ENCODE measurements at places on chromosomes 3 and 15.

- no peak for DNase-seq
These were observed at the start of gene GDPGP1 for GRCh38 chr15:90234096-90234988. GDPGP1 (plus strand) TSS chr15:90234209; CDS start chr15:90240909, 6,700 bp downstream.

DNA sequence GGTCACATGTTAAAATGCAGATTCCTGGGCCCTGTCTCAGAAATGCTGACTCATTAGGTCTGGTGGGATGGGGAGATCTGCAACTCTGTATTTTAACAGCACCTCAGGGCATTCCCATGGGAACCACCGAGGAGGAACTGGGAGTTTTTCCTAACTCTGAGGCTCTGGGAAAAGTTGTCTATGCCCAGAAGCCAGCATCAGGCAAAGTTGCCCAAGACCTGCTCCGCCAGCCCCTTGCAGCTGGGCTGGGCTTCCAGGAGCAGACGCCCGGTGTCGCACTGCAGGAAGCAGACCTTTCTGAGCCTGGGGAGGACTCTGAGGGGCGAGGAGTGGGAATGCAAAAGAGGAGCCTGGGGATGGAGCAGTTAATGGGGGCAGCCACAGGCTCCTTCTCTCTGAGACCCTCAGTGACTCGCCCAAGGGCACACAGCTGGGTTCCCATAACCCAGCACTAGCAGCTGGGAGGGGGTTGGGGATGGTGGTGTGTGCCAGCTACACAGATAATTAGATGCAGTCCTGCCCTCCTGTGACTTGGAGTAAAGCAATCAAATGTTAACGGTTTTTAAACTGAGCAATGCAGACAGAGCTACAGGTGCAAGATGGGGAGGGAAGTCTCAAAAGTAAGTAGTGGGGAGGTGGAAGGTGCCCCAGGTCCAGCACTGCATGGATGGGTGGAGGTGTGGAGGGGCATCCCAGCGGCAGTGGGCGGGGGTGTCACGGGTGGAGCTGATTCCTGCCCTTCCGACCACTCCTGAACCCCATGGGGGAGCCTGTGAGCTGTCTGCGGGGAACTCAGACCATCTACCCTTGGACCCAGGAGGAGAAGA, 100.4 kb downstream of the LSM3 start:
- no peak for DNase-seq

- DNase-seq: peak; percentile 65
These were observed 640 bp downstream of the MB21D2 start for GRCh38 chr3:192917028-192917403.

- no peak for DNase-seq
These were observed 641.1 kb upstream of the CFAP20DC start for GRCh38 chr3:59690886-59691285.

DNA sequence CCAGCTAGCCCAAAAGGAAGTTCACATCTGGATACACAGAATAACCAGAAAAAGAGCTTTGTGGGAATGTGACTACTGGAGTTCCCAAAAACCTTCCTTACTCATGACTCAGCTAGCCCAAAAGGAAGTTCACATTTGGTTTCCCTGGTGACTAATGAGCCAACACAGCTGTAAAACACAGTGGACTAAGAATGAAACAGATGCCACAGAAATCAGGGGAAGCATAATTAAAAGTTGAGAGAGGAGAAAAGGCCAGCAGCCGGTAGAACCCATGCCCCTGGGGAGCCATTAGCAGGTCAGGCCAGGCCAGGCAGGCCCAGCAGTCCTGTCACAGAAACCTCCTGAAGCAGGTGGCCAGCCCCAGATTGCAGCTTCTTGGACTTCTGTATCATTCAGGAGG, 130.3 kb downstream of the GHSR start:
- no peak for DNase-seq

- no peak for DNase-seq
These were observed 101.8 kb upstream of the SPRED1 start for GRCh38 chr15:38150794-38151193.

DNA sequence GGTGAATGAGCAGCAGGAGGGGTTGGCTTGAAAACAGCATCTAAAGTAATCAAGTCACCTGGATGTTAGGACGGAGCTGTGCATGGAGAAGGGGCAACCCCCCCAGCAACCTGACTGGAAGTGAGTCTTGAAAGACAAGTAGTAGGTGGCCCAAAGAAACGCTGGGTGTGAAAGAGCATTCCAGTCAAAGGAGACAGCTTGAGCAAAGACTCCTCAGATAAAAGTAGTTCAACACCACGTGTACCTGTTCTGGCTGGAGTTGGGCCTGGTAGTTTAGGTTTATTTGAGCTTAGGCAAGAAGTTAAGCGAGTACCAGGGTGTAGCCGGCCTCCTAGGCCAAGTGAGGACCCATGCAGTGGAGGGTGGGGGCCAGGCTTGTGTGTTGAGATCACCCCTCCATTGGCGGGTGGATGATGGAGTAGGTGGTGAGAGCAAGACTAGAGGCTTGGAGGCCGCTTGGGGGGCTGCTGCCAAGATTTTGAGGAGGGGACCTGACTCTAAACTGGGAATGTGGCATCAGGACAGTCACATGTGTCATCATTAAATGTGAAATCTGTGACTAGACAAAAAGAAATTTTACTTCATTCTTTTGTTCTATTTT, 61.3 kb downstream of the ABHD2 start:
- DNase-seq: peak; percentile 77

GRCh38 chr3:38311476-38311875, 29.4 kb downstream of the SLC22A14 start:
- DNase-seq: no peak

DNA sequence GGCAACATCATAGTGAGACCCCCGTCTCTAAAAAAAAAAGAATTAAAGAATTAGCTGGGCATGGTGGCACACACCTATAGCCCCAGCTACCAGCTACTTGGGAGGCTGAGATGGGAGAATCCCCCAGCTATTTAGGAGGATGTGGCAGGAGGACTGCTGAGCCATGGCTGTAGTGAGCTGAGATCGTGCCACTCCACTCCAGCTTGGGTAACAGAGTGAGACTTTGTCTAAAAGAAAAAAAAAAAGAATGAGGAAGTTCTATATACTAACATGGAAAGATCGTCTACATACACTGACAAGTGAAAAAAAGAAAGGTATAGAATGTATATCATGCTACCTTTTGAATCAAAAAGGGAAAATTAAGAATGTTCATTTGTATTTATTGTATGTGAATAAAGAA, 83.9 kb upstream of the CDAN1 start:
- DNase-seq: no peak

DNA sequence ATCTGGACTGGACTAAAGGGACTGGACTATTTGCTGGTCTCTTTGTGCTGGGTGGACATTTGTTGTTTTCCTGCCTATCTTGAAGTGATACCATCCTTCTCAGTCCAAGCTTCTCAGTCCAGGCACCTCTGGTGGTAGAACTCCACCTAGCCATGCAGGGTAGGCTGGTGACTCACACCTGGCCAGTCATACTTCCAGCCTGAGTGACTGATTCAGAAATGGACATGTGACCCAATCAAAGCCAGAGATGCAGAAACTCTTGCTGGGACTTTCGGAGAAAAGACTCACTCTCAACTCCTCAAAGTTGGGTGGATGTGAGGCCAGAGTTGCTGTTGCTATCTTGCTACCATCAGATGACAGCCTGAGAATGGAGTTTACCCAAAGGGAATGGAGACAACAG, 5.6 kb upstream of the ASB14 start:
- DNase-seq: peak; percentile 26

- DNase-seq: no peak
These were observed 29.3 kb downstream of the GRAMD2A start for GRCh38 chr15:72168131-72168807.

DNA sequence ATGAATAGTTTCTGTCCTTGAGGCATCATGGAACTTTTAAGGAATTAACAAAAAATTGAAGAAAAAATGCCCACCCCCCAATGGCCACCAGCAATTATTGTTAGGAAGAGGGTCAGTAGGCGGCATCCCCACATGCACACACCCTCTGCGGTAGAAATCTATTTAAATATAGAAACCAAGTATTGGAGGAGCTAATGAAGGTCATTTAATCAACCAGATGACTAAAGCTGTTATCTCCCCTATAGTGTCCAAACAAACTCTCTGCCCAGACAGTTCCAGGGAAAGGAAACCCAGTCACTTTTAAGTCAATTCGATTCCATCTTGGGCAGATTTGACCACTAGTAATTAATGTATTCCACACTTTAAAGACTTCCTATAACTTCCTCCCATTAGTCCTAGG, 47.1 kb downstream of the DGKG start:
- no peak for DNase-seq

- no peak for DNase-seq
These were observed 727.7 kb downstream of the ROBO1 start for GRCh38 chr3:79040091-79040490.

GRCh38 chr3:115042351-115042750, 104.7 kb downstream of the ZBTB20 start:
- DNase-seq: no peak

GRCh38 chr3:84980011-84980410, 21.2 kb downstream of the CADM2 start:
- DNase-seq: peak; percentile 36

- no peak for DNase-seq
These were observed 110.0 kb downstream of the ARNT2 start for GRCh38 chr15:80514071-80514780.

GRCh38 chr15:83063551-83063950, 3.5 kb downstream of the BTBD1 start:
- DNase-seq: no peak

DNA sequence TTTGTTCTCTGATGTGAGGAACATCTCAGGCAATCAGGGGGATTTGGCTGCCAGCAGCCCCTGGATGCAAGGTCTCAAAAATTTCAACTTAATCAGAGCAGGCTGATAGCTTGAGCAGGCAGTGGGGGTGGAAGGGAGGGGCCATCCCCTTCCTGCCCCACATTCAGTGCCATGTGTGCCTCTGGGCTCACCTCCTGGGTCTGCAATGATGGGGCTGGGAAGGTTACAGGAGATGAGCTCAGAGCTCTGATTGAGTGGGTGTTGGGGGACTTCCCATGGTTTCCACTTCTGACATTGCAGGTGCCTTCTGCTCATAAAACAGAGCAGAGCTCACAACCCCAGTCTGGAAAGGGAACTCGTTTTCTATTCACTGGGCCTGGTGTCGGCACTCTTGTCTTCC, 37.0 kb downstream of the PARP16 start:
- no peak for DNase-seq

DNA sequence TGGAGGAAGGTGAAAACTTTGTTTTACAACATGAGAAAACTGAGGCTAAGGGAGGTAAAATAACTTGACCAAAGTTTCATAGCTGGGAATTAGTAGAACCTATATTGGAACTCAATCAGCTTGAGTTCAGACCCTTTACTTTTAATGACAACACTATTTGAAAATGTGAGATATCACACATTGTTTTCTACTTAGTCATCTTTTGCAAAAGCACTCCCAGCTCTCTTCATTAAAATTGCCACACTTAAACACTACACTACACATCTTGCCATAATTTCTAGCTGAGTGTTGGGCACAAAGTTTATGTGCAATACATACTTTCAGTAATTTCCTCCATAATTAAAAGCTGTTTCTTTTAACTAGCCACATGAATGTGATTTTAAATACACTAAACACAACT, 230.4 kb upstream of the DCBLD2 start:
- DNase-seq: no peak

GRCh38 chr15:70088455-70088854, 9.3 kb downstream of the TLE3 start:
- no peak for DNase-seq

DNA sequence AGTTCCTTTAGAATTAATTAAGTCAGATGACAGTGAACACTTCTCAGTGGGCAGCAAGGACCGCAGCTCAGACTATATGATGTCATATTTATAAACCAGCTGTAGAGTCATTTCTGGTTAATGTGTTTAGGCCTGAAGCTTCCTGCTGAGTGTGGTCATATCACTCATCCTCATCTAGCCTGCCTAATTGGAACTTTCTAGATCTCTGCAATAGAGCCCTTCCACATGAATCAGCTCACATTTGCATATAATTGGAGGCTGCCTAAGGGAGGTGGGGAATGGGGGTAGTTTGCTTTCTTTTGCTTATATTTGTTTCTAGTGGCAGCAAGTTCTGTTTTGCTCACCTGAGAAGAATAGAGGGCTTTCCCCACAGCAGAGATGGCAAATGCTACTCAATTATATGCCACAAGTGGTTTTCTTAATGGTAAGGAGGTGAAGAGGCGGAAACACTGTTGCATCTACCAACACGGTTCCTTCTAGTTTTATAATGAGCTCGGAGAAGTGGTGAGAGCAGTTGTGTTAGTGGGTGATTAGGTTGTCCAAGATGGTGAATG, 148.1 kb downstream of the KLHL25 start:
- no peak for DNase-seq

DNA sequence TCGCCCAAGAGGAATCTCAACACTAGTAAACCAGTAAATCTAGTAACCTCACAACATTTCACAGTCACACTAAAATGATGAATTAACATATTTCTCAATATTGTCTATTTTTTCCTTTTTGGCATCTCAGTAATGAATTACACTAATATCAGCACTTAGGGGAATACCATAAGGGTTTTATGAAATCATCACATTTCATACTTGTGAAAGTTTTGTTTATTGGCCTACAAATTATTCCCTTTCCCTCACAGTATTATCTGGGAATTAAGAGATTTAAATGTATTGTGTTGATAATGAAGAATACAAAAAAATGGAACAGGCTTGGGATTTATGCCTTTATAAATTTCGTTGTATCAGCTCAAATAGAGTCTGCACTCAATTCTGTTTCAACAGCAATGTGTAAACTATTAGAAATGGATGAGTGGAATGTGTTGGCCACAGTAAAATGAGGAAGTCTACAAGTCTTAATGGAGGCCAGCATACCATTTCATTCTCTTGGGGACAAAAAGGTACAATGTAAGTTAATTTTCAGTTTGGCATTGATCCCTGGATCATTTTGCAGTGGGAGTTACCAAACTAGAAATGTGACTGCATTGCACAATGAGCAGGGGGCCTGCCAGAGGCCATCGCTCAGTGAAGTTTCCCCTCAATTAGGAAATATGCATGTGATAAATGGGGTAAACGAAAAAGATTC, 195.4 kb downstream of the FMN1 start:
- DNase-seq: peak; percentile 35

- no peak for DNase-seq
These were observed 2.7 kb downstream of the MTFMT start for GRCh38 chr15:65026756-65027155.

DNA sequence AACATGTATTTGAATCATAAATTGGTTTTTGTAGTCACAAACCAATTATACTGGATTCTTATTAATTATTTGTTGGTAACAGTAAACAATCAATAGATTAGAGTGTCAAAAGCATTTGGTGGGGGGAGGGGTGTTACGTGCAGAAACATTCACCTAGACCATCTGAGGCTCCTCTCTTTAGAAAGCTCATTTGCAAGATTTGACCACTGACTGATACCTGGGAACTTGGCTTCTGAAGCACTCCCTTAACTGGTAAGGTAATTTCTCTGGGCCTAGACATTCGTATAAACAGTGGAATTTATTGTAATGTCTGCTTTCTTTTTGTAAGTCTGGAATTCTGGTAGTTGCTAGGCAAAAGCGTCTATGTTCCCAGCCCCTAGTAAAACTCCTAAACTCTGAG, 243.8 kb upstream of the GBE1 start:
- no peak for DNase-seq

- DNase-seq: no peak
These were observed 992.4 kb downstream of the NAALADL2 start for GRCh38 chr3:175851541-175851940.
